Stimulated activated CD4-positive, alpha-beta T cell treated with anti-CD3 and anti-CD28 coated beads, TNF-alpha, amount 100 ng/mL, for 48 hours (primary cell): ENCODE measurements at places on chromosomes 11 and 22.

GRCh38 chr11:17699147-17700114 is 19.9 kb upstream of the MYOD1 start:
- no peak for DNase-seq

- DNase-seq = no peak
These were observed 13.0 kb downstream of the MYO7A start for GRCh38 chr11:77141034-77141433.

- no peak for DNase-seq
These were observed 61.1 kb upstream of the RPS13 start for GRCh38 chr11:17138562-17138961.

DNA sequence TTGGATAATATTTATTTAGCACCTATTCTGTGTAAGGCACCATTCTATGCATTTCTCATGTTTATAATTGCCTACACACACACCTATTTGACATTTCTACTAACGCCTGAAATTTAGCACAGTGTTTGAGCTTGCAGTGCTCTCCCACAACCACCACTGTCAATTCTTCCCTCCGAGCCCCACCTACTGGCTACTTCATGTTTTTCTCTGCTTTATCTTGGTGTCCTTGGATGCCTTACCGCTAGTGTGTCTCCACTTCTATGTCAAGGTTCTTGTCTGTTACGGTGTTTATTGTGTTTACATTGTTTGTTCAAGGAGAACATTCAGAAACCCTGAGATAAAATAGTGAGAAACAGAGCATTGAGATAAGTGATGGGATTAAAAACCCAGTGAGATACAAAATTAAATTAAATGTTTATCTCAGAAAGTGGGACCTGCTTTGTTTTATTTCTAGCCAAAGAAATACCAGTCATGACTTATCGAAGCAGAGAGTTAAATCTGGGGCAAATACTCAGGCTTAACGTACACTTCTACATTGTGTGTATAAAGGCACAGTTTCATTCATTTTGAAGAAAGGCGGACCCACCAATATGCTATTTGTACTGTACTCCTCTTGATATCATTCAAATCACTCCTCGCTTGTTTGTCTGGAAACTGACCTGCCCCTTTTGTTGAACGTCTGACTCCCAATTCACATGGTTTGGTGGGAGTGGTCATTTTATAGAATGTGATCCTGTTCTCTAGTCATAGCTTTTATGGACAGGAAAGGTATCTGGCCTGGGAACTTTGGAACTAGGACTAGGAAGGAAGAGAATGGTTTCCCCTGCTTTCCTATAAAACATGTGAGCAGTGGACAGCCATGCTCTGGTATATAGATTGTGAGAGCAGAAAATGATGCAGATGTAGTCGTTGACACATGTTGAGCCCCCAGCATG is 39.2 kb upstream of the SLC36A4 start:
- DNase-seq = no peak

GRCh38 chr11:19924311-19924710 is 211.7 kb downstream of the NAV2 start:
- no peak for DNase-seq

DNA sequence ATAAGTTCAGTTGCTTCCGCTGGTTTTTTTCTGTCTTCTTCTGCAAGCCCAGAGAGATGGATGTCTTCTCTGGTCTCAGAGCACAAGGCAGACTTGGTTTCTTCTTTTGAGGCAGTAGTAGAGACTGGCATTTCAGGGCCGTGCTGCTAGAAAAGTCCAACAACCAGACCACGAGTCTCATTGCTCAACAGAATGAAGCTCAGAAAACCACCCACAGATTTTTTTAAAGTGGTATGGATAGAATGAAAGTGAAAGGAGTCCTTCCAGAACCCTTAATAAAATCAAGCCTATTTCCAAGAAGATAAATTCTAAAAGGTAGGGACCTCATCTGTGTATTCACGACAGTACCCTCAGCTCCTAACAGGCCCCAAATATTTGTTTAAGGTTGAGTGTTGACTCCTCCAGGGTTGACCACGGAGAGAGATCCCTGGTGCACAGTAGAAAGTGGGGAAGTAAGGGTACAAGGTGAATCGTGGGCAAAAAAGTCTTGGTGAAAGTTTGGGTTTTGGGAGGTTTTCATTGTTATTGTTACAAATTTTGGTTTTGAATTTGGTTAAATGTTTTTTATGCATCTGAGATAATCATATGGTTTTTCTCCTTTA is 43.6 kb upstream of the DDX6 start:
- no peak for DNase-seq

DNA sequence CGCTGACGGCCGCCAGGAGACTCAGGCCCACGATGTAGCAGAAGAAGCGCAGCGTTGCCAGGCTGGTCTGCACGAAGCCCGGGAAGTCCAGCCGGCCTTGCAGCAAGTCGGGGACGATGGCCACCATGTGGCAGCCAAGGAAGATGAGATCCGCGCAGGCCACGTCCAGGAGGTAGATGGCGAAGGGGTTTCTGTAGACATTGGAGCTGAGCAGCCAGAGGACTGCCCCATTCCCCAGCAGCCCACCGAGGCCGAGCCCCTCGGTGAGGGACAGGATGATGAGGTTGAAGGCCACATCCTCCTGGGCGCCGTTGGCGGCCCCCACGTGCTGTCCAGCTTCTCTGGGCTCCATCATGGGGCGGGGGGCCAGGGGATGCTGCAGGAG is 3.8 kb downstream of the MRGPRE start:
- no peak for DNase-seq

- DNase-seq = no peak
These were observed at the start of gene GP1BB for GRCh38 chr22:19723232-19723982. Gene GP1BB, plus strand, starts transcription at chr22:19723539. Its CDS starts 31 bp downstream, at chr22:19723570.

- DNase-seq = no peak
These were observed 250.3 kb upstream of the TBCEL start for GRCh38 chr11:120773501-120774031.

GRCh38 chr11:70324376-70325115 is 54.1 kb downstream of the PPFIA1 start:
- DNase-seq = no peak

DNA sequence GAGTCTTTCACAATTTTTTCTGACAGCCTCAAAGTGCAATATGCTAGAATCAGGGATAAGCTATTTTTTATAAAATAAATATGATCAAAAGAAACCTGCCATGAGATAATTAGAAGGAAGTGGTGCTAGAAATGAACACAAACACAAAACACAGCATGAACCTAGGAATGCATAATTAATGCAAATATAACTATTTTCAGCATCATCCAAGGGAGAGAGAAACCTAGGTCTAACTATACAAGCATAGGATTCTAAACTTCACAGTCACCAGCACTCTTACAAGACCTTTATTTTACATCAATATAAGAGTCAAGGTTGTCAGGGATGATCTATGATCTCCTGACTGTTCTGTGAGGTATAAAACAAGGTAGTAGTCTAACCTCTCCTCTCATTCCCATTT is 29.2 kb downstream of the TTC28 start:
- DNase-seq = no peak

DNA sequence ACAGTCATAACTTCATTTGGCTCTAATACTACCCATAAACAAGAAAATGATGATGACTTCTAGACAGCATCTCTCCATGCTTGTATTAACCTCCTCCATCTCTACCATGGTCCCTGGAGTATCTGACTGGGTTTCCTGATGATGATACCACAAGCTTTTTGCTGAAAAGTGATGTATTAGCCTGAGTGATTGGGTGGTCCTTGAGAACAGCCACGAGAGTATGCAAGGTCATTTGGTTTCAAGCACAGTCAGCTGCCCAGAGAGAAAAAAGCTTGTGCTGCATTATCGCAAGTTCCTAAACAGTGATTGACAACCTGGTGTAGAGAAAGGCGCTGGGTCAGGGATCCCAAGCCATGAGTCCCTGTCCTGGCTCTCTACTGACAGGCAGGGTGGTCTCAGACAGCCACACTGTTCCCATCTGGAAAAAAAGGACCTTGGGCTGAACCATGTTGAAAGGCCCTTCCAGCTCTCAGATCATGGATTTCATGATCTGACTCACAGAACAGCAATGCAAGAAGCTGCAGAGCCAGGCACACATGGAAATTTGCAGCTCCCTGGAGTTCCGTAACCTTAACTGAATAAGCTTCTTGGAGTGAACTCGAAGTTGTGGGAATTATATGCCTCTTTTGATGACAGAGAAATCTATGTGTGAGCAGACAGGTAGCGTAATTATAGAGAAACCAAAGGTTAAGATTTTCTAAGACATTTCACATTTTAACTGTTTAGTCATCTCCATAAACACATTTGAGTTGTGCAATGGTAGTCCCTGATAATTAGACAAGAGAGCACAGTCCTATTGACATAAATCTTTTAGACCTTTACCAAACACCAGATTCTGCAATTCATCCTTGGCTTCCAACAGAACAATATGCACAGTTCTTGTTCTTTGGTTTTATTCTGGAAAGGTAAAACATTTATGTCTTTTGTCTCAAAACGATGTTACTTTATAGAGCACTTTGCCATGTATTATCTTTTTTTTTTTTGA is 54.1 kb upstream of the UBASH3B start:
- DNase-seq = no peak
